ENCODE measurements at places on chromosomes 1 and 21. TPM values are rescaled to one million over a fixed set of nuclear protein-coding genes. Genes with fewer than 3 reads are reported as not detected.

Gene ESPN
- total RNA-seq: not detected

Gene PGLYRP4
- total RNA-seq: not detected

Gene UBL4B
- total RNA-seq: not detected

Gene IFI44L
- total RNA-seq: 15.2 TPM

Gene ANGPTL3
- total RNA-seq: under 0.01 TPM

Gene TMEM125
- not detected for total RNA-seq

Gene HCRTR1
- total RNA-seq: not detected

Gene SLC25A34
- 0.39 TPM for total RNA-seq

Gene DPT
- not detected for total RNA-seq

Gene PSMB2
- 23.3 TPM for total RNA-seq

All from subcutaneous preadipocyte (primary cell).